Activated naive CD8-positive, alpha-beta T cell treated with anti-CD3 and anti-CD28 coated beads, Interleukin-2, amount 50 U/mL, for 16 hours (primary cell): ENCODE measurements at places on chromosomes 2 and 18.

GRCh38 chr18:53800171-53800570, 424.3 kb downstream of the MBD2 start:
- DNase-seq: no peak

GRCh38 chr2:234425639-234426603, 71.0 kb downstream of the ARL4C start:
- no peak for DNase-seq

- DNase-seq: no peak
Observed at GRCh38 chr2:60318544-60318943, 234.9 kb downstream of the BCL11A start.

DNA sequence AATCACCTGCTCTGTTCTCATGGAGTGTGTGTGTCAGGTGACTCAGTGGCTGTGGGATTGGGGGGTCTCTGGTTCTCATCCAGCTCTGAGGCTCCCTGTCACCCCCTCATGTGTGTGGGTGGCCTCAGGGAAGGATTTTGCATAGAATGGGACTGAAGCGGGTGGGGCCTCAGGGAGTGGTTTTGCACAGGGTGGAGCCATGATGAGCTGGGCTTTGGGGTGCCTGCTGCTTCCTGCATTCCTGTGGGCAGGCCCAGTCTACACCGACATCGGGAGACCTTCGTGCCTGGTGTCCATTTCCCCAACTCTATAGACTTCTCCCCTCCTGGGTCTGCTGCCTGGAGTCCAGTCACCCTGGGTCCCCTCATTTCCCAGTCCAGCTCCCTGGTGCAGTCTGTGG, 59.7 kb downstream of the VAPA start:
- no peak for DNase-seq

DNA sequence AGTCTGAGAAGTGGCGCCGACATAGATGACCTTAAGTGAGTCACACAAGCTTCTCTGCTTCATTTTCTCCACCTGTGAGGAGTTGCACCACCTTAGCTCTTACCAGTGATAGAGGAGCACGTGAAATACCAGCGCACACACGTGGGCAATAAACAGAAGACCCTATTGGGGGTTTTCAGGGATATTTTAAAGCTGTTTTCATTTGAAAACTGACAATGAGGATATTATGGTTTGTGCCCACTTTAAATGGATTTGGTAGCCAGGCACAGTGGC, 47.3 kb upstream of the FZD7 start:
- DNase-seq: no peak

DNA sequence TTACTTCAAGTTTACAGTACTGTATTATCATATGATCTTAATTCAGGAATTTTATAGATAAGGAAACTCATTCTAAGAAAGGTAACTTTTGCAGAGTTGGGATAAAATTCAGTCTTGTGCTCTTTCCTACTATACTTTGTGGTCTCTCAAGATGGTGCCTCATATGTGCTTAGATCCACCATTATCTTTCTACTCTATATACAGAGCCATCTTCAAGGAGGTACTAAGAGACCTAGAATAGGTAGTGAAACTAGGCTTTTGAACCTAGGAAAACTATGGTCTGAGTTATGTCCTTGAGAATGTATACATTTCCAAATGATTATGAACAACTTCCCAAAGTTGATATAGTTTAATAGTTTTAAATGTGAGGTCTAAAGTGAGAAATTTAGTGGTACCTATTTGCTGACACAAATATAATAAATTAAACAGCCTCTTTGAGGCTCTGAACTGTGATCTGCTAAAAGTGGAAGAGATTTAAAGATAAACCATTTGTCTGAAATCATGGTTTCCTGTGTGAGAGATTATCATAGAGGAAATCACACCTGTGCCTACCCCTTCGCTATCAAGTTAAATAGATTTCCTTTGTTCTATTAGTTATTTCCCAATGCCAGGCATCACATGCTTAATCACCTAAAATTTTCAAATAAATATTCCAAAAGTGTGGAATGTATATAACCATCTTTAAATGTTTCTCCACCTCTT, 27.2 kb downstream of the ACAA2 start:
- no peak for DNase-seq

DNA sequence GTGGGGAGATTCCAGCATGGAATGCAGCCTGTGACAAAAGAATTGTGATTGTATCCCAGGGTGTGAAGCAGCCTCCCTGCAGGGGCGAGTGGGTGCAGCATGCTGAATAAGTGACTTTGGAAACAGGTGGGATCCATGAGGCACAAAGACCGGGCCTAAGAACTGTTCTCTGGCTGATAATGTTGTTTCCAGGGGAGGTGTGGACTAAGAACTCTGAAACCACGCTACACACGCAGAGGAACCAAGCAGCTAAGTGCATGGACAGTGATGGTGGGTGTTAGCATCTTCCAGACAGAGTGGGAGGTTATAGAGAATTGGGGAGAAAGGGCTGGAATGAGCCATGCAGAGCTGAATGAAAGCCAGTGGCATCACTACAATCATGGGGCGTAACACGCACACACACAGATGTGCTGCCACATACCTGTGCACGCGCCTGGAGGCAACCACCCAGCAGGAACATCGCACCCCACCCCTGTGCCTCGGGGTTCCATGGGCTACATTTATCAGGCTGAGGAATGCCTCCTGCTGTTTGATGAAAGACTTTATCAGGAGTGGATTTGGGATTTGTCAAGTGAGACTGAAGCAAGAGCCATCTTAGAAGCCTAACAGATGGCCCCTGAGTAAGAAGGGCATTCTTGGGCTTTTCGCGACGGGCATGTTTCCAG, 424.5 kb upstream of the SALL3 start:
- DNase-seq: no peak

DNA sequence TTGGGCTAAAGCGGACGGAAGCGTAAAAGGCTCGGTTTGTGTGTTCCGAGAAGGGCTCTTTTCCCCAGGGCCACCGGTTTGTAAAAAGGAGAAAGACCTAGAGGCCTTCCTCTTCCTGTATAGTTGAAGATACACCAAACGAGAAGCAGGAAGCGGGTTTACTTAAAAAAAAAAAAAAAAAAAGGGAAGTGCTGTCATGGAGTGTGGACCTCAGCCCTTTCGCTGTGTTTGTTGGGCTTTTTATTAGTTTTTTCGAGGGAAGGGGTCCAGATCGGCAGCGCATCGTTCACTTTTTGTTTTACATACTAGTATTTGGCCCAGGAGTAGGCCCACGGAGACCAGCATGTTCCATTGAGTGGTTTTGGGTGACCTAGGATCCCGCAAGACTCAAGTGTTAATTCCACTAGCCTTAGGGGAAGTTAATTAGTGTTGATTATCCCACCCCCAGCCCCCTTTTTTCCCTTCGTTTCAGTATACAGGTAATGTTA, 676 bp downstream of the ACTR2 start:
- DNase-seq: no peak

GRCh38 chr2:158135096-158135495, 33.4 kb downstream of the UPP2 start:
- no peak for DNase-seq

DNA sequence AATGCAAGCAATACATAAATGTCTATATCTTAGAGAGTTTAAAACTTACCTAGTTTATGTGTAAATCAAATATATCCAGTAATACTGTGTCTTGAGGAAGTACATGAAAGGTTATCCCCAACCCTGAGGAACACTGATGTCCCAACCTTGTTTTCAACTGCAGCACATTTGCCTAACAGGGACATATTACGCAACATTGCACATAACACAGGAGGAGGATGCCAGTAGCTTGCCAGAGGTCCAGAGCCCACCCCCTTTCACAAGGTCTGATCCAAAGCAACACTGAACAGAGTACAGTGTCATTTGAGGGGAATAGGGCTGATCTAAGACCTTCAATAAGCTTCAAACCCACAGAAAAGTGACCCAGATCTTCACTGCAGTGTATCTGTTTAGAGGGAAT, 678.5 kb downstream of the ARHGAP15 start:
- no peak for DNase-seq

- no peak for DNase-seq
Observed at GRCh38 chr2:191577605-191578004, 100.3 kb upstream of the NABP1 start.

GRCh38 chr2:47089083-47089464, 66.0 kb downstream of the STPG4 start:
- no peak for DNase-seq

DNA sequence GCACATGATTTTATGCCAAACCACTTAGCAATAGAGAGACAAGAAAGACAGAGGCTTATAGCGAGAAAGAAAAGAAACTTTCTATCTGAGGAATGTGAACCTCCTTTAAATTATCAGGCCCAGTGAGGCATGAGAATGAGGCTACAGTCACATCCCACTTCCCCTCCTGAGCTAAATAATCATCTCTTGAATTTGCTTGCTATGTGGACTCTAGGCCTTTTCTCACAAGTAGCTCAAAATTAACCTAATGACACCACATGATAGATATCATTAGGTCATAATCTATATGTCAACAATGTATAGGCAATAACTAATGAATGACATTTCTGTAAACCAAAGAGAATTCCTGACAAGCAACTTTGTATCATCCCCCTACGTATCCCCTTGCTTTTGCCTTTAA, 301.5 kb upstream of the MGAT5 start:
- no peak for DNase-seq

GRCh38 chr18:9434122-9434701, 41.1 kb upstream of the RALBP1 start:
- no peak for DNase-seq

GRCh38 chr2:184272056-184272455, 326.3 kb upstream of the ZNF804A start:
- DNase-seq: no peak

DNA sequence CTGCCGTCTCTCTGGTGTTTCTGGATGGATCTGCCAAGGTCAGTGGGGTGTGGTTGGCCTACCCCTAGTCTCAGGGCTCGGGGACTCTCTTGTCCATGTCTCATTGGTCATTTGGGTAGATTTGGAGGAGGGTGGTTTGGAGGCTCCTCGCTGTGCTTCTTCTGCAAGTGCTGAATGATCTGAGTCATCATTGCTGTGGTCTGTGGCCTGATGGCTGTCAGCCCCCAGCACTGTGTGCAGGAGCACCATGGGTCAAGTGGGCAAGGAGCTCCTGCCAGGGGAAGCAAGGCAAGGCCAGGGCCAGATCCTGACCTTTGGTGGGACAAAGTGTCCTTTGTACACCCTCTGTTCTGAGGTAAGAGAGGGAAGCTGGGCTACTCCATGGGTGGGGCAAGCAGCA, 221.8 kb downstream of the FHOD3 start:
- no peak for DNase-seq

DNA sequence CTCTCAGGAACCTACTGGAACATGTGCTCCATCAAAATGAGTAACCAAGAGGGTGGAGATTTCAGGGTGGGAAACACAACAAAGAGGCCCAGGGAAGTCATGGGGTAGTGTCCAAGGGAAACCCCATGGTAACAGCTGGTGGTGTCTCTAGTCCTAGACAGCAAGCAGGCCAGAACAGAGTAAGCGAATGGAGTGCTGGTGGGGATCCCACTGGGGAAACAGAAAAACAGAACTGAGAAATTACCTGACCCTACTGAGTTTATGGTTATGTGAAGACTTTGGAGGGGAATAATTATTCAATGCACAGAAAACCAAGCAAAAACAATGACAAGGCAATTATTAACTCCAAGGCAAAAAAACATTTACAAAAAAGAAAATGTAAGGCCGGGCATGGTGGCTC, 16.9 kb downstream of the ERCC3 start:
- DNase-seq: no peak

DNA sequence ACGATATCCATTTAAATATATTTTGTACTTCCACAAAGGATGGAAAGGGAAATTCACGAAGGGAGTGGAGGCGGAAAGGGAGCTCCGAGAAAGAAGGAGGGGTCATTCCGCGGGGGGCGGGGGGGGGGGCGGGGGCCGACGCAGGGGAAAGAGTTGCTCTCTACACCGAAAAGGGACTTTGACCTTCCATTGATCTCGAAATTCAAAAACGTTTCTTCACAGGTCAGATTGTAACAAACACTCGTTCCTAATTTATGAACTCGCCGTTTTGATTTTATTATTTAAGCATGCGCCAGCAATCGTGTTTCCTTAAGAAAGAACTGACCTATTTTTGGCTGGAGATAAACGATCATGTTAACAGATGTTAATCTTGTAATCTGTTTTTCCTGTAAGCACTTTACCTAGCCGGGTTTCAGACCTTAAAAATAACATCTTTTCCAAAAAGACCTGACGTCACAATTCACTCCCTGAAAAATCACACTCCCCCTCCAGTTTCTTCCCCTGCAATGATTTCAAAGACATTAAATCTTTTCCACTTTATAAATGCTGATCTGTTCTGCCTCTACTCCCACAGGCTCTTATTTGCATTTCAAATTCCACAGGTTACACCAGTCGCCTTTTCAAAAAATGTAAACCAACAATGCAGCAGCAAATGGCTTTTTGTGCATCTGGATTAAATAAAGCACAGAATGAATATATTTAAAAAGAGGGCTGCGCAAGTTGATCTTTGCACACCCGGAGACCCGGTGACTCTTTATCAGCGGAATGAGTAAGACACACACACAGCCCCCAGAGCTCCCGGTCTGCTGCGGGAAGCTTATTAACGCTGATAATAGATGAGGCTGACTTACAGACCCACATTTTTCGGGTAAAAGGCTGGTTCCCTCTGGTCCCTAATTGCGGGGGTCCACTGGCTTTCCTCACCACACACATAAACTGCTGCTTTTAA, 1.6 kb downstream of the ZNF516 start:
- no peak for DNase-seq

DNA sequence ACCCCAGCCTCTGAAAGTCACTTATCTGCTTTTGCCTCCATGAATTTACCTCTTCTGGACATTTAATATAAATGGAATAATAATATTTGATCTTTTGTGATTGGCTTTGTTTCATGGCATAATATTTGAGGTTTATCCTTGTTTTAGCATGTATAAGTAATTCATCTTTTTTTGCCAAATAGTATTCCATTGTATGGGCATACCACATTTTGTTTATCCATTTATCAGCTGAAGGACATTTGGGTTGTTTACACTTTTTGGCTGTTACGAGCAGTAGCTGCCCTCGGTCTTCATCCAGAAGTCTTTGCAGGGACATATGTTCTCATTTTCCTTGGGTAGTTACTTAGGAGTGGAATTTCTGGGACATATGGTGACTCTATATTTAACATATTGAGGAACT, 53.0 kb upstream of the SMIM21 start:
- DNase-seq: no peak

GRCh38 chr2:112960230-112960825, 17.5 kb upstream of the IL36G start:
- no peak for DNase-seq

DNA sequence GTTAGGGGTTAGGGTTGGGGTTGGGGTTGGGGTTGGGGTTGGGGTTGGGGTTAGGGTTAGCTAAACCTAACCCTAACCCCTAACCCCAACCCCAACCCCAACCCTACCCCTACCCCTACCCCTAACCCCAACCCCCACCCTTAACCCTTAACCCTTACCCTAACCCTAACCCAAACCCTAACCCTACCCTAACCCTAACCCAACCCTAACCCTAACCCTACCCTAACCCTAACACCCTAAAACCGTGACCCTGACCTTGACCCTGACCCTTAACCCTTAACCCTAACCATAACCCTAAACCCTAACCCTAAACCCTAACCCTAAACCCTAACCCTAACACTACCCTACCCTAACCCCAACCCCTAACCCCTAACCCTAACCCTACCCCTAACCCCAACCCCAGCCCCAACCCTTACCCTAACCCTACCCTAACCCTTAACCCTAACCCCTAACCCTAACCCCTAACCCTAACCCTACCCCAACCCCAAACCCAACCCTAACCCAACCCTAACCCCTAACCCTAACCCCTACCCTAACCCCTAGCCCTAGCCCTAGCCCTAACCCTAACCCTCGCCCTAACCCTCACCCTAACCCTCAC, 24.1 kb upstream of the RABL2A start:
- no peak for DNase-seq

GRCh38 chr2:64012115-64012514, 7.1 kb downstream of the VPS54 start:
- no peak for DNase-seq

GRCh38 chr2:55901322-55901721, 22.3 kb downstream of the EFEMP1 start:
- DNase-seq: no peak
